ENCODE measurements at places on chromosomes 5 and 9.

- DNase-seq = no peak
Observed at GRCh38 chr5:55313870-55314617, 6.3 kb downstream of the MTREX start.

DNA sequence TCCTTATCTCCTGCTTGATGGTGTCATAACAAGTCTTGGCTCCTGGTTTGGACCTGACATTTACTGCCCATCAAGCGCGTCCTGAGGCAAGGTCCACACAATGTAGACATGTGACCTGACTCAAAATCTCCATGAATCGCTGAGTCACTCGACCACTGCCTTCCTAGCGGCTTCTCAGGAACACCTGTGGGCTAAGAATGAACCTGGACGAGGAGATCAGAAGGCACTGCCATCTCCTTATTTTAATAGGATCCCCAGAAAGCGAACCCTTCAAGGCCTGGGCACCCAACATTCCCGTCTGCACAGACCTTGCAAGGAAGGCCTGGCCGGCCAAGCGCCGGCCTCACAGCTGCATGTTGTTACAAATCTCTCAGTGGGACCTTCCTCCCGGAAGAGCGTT, 60.6 kb upstream of the IRX1 start:
- DNase-seq = no peak

DNA sequence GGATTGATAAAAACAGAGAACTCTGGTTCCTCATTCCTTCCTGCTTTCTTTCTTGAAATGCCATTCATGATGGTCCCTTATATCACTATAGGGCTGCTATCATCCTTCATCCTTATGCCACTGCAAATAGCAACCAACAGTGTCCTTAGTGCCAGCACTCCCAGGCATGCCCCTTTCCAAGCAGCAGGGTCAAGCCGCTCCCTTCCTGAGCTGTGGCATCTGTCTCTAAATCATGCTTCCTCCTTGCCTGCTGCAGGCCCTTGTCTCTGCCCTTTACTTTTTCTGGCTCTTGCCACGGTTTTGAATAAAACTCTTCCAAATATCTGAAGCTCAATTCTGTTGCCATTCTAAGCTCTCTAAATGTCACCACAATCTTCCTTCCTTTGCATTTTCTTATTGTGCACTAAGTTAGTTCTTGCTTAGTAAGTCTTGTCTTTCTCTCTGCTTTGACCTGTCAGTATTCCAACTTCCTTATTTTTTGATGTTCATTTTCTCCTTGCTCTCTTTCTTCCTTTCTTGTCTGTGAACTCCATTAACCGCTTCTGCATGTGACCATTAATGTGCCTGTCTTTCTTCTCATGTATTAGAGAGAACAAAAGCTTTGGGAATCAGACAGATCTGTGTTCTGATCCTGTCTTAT, 19.9 kb downstream of the TLR4 start:
- DNase-seq = no peak

DNA sequence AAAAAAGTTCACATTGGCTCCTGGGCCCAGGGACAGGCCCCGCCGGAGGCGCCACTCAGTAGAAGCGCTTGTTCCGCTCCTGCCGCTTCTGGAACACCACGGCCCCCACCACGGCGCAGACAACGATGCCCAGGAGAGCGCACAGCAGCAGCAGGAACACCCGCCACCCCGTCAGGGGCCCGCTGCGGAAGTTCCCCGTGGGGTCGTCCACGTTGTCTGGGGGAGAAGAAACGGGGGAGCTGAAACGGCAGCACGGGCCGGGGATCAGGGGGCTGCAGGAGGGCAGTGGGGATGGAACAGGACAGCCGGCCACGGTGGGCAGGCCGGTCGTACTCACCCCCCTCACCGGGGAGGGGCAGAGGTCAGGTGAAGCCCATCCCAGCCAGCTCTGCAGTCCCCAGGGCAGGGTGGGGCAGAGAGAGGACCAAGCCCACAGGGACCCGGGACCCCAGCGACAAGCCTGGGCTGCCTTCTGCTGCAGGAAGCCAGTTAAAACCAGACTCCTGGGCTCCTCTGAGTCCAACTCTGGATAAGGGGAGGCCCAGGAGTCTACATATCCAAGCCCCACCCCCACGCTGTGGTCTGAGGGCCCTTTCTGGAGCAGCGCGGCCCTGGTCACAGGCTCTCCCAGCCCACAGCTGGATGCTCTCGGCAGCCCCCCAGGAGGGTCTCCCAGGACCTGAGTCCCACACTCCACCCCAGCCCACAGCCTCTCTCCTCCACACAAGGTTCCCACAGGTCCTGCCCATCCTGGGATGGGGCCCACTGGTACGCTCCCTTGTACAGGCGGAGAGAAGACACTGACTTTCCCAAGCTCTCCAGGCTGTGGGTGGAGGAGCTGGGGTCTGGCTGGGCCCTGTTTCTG, 19.2 kb downstream of the LMAN2 start:
- no peak for DNase-seq

- DNase-seq = no peak
Observed at GRCh38 chr9:18007621-18008020, 428.8 kb downstream of the SH3GL2 start.

GRCh38 chr5:139776861-139777260, 18.7 kb upstream of the PSD2 start:
- no peak for DNase-seq

DNA sequence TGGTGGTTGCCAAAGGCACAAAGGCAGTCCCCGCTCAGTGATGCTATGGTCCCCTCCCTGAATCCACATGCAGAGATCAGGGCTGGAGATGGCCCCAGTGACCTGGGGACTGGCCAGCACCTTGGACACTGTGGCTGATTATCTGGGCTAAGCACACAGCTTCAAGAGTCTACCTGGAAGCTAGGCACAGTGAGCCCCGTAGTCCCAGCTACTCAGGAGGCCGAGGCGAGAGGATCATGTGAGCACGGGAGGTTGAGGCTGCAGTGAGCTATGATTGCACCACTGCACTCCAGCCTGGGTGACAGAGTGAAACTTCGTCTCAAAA, 8.3 kb upstream of the SCGB3A1 start:
- DNase-seq = no peak

GRCh38 chr5:172182291-172182690, 5.7 kb downstream of the STK10 start:
- DNase-seq = no peak

- DNase-seq = no peak
Observed at GRCh38 chr5:10625700-10626472, 62.0 kb downstream of the ANKRD33B start.

- no peak for DNase-seq
Observed at GRCh38 chr9:114616684-114617520, 5.8 kb downstream of the TMEM268 start.

GRCh38 chr5:79707535-79707934, 17.9 kb downstream of the CMYA5 start:
- DNase-seq = no peak

DNA sequence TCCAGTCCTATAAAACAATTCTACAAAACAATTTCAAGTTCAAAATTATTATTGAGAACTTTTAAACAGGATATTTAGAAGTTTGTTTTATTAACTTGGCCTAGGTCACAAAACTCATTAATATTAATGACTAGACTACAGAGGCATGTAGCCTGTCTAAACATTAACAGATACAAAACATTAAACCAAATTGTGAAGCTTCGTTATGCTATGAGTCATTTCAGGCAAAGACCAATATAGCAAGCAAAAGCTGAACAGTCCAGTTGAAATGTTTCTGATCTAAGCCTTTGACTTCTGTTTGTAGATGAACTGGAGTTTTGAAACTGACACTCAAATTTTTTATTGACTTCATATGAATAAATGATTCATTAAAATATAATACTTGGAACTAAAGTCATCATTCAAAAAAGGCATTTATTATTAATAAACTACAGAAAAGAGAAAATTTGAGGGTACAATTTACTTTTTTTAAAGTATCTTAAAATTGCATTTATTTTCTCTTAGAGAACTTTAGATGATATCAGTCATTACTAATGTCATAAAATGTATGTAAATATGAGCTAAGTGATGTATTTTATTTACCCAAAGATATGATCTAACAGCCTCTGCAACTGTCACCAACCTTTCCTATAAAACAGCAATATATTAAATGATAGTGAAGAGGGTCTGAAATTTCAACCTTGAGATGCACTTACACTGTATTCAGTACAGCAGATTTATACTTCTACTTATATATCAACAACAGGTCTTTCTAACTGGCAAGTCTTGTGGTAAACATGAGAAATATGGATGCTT, 188.8 kb downstream of the COMMD10 start:
- no peak for DNase-seq

DNA sequence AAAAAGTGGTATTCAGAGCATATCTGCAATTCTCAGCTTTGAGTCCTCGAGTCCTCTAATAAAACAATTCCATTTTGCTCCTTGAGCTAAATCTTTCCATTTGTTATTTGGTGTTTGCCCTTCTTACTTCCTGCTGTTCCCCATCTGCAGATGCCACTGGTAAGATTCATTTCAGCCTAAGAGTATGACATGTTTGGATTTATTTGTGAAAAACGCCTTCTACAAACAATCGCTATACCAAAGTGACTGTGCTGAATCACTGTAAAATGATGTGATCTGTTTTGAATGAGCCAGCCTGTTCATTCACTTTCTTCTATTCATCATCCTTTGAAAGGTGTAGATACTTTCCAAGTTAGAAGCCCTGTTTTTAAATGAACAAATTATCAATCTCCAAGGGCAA, 27.7 kb downstream of the KCTD16 start:
- DNase-seq = no peak

- DNase-seq = no peak
Observed at GRCh38 chr9:81113453-81114124, 575.8 kb downstream of the TLE1 start.

GRCh38 chr9:19682397-19682796, 106.4 kb downstream of the SLC24A2 start:
- DNase-seq = no peak

- DNase-seq = no peak
Observed at GRCh38 chr5:39505791-39506190, 81.0 kb upstream of the DAB2 start.

GRCh38 chr5:55438998-55439397, 95.8 kb downstream of the PLPP1 start:
- DNase-seq = no peak

DNA sequence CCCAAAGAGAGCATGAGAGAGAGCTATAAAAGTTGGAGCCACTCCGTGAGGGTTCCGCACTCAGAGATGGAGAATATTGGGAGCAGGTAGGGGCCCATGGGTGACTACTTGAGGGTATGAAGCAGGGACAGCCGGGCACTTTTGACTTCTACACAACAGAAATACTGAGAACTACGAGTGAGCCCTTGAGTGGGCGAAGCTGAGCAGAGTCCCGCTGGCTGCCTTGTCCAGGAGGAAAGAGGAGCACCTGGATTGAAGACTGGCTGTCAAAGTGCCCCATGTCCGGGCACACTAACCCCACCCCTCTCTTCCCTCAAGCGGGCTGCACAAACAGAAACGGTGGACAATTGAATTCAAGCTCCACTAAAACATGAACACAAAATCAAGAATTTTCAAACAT, 33.6 kb downstream of the FYB1 start:
- DNase-seq = no peak

DNA sequence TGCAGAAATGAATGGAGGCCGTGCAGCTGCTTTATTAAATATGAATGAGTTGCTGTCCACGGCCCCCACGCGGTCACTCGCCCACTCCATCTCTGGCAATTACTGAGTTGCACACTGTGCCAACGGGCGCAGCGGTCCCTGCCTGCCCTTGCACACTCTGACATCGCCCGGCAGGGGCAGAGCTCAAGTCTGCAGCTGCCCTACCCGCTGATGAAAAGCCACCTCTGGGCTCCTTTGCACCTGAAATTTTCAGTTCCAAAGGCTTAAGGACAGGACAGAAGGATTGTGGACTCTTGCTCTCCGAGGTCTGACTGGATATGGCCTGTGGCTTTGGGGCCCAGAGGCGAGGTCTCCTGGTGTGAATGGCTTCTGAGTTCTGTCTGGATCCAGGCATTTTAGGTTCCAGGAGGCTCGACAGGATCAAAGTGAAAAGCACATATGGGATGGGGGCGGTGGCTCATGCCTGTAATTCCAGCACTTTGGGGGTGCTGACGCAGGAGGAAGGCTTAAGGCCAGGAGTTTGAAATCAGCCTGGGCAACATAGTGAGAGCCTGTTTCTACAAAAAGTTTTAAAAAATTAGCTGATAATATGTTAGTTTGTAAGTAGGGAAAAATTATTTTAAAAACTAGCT, 201.8 kb downstream of the PAX5 start:
- DNase-seq = no peak

GRCh38 chr9:76557674-76558225, 98.8 kb downstream of the GCNT1 start:
- no peak for DNase-seq

DNA sequence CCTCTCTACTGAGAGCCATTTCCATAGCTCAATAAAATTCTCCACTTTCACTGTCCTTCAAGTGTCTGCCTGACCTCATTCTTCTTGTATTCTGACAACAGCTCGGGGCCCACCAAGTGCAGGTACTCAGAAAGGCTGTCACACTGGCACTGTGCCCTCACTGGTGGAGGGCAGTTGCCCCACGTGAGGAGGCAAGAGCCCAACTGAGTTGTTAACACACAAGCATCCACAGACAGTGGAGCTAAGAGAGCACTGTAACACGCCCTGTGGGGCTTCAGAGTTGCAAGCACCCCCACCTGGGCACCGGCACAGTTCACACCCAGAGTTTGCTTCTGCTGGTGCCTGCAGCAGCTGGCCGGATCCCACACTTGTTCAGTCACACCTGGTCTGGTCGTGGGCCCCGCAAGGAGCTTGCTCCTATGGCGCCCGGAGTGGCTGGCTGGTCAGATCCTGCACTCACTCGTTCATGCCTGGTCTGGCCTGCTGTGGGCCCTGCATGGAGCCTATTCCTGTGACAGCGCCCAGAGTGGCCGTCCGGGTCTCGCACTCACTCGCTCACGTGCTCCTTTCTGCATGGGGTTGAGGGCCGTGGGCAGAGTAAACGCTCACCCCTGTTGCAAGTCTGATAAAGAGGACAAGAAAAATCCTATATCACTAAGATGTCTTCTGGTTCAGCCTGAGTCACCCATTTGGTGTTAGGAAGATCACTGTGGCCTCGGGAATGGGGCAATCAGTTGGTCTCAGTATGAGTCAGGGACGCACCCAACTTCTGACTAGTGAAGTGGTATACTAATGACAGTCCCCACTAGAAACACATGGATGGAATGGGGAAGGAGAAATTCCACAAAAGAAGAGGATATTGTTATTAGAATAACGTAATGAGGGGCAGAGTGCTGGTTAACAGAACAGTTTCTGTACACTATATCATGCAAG, 87.0 kb upstream of the CCNH start:
- DNase-seq = no peak

DNA sequence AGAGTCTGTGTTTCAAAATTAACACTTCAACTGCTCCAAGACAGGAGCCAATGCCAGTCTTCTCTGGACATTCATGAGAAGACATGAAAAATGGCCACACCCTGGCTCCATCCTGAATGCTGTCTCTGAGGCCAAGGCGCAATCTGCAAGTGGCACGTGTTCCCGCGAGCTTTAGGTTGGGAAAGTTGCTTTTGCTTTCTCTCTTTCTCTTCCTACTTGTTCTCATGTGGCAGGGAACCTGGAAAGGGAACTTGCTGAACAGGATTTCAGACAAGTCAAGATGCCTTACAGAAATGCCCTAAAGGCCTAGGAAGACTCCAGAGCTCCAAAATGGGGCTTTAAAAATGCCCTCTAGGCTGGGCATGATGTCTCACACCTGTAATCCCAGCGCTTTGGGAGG, 91.9 kb upstream of the OTULINL start:
- DNase-seq = no peak

Data from stimulated activated CD8-positive, alpha-beta memory T cell treated with anti-CD3 and anti-CD28 coated beads, Interleukin-4, amount 100 ng/mL, for 1 hour (primary cell).